Brain (organoid and tissue), 16 donors: ENCODE measurements at places on chromosomes 11 and 22.

DNA sequence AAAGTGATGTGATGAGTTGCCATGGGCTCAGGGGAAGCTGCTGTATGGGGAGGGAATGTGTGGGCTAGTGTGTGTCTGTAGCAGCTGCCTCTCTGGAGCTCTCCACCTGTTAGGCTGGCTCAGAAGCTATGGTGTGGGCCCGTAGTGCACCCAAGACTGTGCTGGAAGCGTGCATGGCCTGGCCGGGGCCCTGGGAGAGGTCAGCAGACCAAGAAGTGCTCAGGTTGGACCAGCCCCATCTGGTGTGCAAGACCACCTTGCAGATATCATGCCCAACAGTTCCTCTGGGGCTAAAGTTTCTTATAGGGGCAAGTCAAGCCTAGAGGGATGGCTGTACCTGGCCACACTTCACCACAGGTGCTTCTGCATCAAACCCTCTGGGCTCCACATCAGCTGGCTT is 274.4 kb upstream of the CCDC179 start:
- DNase-seq = no peak

- no peak for DNase-seq
Measured at GRCh38 chr22:42696331-42696967, 24.2 kb downstream of the A4GALT start.

- DNase-seq = no peak
Measured at GRCh38 chr11:77287136-77287535, 14.3 kb downstream of the GDPD4 start.

DNA sequence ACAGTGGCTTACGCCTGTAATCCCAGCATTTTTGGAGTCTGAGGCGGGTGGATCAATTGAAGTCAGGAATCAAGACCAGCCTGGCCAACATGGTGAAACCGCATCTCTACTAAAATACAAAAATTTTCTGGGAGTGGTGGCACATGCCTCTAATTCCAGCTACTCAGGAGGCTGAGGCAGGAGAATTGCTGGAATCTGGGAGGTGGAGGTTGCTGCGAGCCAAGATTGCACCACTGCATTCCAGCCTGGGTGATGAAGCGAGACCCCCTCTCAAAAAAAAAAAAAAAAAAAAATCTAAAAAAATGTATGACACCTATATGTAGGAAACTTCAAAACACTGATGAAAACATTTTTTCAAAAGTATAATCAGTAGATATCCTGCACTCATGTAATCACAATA is 242.7 kb upstream of the CHORDC1 start:
- no peak for DNase-seq

- DNase-seq = no peak
Measured at GRCh38 chr11:35126000-35126878, 12.7 kb upstream of the CD44 start.

DNA sequence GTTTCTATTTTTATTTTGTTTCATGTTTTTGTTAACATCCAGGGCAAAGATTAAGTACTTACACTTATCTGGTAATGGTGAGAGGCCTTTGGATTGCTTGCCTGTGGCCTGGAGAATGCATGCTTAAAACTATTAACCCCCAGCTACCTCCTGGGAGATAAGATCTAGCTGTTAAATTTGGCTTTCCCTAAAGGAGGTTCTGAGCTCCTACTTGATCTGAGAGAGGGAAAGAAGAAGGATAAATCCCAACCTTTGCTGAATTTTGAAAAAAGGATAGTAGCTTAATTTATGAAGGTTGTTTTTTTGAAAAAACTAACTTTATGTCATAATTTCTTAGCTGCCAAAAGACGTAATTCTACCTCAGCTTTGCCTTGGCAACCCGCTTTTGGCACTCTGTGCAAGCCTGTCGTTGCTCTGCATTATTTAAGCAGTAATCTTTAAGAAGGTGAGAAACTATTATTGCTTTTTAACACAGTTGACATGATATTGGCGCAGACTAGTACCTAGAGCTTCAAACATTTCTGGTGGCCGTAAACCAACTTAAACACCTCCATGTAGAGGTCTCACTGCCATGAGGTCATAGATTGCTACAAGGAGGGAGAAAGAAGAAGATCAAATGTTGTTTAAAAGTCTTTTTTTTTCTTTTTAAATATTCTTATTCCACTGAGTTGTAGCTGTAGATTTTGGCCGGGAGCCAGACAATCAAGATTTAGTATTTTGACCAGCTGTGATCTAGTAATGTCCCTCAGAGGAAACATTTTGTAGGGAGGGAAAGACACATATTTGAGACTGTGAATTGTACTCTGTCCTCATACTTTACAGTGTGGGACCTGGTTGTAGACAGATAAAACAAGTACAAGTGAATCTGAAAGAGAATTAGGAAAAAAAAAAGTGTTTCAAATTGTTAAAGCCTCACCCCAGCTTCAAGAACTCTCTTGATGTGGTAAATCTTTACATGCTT is 74.4 kb downstream of the WNT11 start:
- DNase-seq = no peak

DNA sequence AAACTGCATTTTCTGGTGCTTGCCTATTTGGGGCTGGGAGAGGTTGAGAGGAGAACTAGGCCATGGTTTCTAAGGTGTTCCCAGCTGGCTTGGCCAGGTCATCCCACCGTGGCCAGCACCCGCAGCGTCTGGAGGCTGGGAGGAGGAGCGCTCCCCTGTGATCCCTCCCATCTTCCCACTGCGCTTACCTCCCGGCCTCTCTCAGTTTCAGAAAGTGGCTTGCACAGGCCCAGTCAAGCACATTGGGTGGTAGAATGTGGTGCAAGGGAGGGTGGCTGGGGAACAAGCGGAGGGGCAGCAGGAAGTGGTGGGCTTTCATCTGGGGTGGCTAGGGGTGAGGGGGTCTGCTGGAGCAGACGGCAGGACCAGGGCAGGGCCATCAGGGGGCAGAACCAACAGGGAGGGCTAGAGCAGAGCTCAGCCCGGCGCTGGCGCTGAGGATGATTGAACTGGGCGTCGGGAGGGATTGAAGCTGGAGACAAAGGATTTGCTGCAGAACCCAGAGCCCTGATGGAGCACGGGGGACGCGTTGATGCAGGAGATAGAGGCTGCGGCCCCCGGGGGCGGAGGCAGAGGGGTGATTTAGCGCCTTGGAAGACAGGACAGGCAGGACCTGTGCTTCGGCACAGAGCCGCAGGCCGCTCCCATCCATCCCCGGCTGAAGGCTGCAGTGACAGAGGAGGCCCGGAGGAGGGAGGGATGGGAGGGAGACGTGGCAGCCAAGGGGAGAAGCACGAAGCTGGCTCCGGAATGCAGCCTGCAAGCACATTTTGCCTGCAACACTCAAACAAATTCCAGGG is 76.0 kb downstream of the TRIM29 start:
- peak; percentile 82 for DNase-seq

- no peak for DNase-seq
Measured at GRCh38 chr11:11717064-11717725, 95.4 kb upstream of the GALNT18 start.

GRCh38 chr22:37733625-37734401 is 37.0 kb downstream of the TRIOBP start:
- DNase-seq = no peak

DNA sequence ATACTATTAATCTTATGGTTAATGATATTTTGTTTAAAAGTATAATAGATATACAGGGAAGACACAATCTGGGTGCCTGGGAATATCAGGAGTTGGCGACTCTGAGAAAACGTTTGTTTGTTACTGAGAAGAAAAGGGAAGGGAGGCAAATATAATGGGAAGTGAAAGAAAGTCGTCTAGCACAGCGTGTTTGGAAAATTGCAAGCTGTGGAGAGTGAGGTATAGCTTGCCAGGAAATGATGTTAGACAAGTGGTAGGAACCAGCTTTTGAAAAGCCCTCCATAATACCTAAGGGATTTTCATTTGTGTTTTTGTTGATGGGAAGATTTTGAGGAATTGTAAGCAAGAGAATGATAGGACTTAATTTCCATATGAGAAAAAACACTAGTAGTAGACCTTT is 322.2 kb downstream of the LUZP2 start:
- no peak for DNase-seq

GRCh38 chr11:113677685-113678084 is 28.4 kb downstream of the TMPRSS5 start:
- DNase-seq = peak; percentile 20

GRCh38 chr11:80970037-80970436 is 1529.2 kb upstream of the TENM4 start:
- DNase-seq = no peak

DNA sequence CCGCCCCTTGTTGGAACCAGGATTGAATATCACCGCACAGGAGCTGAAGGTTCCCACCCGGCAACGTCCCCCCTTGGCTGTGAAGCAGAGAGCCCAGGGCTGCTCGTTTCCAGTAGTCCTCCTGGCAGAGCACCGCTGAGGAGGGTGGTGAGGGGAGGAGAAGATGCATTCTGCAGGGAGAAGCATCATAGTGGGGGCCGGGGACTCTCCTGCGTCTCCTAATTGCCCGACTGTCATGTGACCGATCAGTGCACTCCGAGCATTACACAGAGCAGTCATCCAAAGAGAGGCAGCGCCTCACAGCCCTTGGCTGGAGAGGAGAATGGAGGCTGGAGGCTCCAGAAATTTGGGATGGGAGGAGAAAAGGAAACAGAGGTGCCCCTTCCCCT is 85.0 kb upstream of the SEPTIN5 start:
- DNase-seq = no peak

- DNase-seq = no peak
Measured at GRCh38 chr11:58650496-58650895, 28.0 kb downstream of the CNTF start.
